Right ventricle myocardium superior (tissue), 1 donor: ENCODE measurements at places on chromosomes 11 and 22.

GRCh38 chr11:123537726-123538125 is 107.7 kb downstream of the GRAMD1B start:
- DNase-seq = no peak

GRCh38 chr11:107651672-107652071 is 60.2 kb downstream of the SLN start:
- no peak for DNase-seq

DNA sequence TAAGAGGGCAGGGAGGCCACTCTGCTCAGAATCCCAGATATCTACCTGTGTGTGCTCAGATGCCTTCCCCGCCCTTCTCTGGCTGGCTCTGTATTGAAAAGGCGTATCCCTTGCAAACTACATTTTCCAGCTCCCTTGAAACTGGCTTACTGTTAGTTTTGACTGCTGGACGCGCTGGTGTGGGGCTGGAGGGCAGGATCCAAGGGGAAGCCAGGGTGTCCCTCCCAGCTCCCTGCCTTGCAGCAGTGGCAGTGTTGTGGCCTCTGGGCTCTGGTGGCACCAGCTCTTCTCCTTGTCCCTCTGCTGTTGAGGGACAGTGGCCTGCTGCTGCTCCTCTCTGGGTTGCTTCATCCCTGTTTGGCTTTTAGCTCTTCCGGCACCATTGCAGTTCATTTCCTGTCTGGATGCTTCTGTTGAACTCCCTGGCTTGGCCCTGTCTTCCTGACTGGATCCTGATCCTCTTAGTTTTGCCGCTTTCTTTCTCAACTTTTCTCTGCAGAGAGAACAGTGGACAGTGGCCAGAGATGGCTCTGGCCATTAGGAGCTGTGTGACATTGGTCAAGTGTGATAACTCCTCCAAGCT is 107.1 kb upstream of the PARVA start:
- peak; percentile 35 for DNase-seq

DNA sequence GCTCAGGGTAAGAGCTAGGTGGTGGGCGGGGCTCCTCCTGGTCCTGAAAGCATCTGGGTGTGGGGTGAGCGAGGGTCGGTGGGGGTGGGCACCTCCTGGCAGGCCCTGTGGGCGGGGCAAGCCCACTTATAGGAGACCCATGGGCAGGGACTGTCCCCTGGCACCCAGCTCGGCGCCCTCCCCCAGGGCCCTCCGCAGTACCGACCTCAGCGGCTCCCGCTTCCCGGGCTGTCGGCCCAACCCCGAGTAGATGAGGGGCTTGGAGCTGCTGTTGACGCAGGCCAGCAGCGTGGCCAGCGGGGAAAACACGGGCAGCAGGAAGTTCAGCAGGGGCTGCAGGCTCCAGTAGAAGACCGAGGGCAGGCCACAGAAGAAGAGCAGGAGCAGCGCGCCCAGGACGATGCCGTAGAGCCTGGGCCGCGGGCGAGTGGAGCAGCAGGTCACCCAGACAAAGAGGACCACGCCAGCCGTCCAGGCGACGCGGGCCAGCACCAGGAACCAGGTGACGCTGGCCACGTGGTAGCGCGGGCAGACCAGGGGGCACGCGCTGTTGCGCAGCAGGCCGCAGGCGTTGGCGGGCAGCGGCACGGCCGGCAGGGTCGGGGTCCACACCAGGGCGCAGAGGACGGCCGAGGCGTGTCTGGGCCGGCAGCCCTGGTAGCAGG is 663 bp downstream of the MRGPRG start:
- peak; percentile 36 for DNase-seq

- DNase-seq = no peak
Observed at GRCh38 chr11:57359396-57359795, 21.2 kb downstream of the P2RX3 start.

DNA sequence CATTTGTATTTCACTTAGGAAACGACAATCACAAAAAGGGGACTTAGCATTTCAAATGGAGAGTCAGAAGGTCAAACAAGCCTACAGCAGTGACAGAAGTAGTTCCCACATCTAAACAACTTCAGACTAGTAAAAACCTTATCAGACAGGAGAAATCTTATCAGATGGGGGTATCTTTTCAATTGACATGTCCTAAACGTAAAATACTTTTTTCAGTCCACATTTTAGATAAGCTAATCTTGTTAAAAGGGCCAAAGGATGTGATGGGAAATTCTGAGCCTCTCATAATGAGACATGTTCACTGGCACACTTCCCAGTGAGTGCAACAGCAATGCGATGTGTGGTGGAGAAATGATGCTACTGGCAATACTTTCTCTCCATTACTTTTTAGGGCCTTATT is 2.4 kb downstream of the MAPK1 start:
- no peak for DNase-seq

- DNase-seq = no peak
Observed at GRCh38 chr11:62391642-62392425, 27.0 kb upstream of the SCGB1A1 start.
